Foreskin fibroblast (primary cell): ENCODE measurements at places on chromosomes 7 and 10.
A peak's percentile ranks its signal among the peaks of the same experiment; 100 is the strongest.

DNA sequence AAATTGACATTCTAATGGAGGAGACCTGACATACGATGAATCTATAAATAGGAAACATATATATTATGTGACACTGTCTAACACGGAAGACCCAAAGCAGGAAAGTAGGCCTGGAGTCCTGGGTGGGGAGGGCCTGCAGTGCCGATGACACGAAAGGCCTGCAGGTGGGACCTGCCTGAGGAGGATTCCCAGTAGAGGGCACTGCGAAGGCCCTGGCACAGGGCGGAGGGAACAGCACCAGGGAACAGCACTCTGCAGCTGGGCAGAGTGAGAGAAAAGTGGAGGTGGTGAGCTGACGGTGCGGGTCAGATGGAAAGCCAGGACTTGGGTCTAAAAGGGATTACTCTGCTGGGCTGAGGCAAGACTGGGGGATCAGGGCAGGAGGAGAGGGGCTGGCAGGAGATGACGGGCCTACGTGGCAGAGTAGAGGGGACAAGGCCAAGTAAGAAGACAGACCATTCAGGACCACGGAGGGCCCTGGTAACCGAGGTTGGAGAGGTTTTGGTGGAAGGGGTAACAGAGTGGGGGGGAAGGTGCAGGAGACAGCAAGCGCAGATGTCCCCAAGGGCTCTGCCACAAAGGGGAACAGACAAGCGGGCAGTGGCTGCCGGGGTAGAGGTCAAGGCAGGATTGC, 8.1 kb downstream of the ZNF746 start:
- DNase-seq = no peak

DNA sequence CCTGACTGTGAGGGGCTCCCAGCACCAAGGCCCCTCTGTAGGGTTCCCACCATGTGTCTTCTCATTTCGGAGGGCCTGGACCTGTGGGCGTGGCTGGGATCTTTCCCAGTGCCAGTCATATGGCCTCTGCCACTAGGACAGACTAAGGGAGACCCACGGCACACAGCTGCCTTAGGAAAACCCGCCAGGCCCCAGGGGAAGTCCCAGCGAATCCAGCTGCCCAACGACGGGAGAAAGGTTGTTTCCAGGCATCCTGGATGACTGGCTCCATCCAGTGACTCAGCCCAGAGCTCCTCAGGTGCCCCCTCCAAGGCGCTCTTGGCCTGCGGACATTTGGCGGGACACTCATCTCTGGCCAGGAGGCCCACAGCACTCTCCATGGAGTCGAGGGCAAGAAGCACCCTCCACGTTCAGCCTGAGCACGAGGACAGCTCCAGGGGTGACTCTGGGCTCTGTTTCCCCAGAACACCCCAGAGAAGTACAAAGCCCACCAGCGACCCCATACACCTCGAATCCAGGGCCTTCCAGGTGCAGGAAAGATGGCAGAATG, 39.9 kb downstream of the PWWP2B start:
- no peak for DNase-seq

- no peak for DNase-seq
Observed at GRCh38 chr7:149716007-149716931, 57.1 kb downstream of the ZNF467 start.

DNA sequence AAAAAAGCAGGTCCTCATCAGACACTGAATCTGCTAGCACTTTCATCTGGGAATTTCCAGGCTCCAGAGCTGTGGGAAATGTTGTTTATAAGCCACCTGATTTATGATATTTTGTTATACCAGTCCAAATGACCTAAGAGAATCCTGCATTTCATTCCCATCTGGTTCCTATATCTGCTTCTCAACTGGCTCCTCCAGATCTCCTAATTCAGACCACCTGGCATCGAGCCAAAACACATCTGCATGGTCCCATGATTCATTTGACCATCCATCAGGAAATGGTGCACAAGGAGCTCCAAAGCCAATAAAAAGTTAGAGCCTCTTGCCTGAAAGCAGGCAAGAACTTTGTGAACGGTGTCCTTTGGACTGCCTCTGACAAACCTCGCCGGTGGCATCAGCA, 108.9 kb downstream of the IPMK start:
- DNase-seq = peak; percentile 34

GRCh38 chr7:78684201-78684600, 769.3 kb downstream of the MAGI2 start:
- DNase-seq = no peak

- no peak for DNase-seq
Observed at GRCh38 chr7:40899636-40900507, 765.1 kb downstream of the SUGCT start.

- DNase-seq = no peak
Observed at GRCh38 chr10:47049056-47049851, 138.0 kb downstream of the PTPN20 start.

DNA sequence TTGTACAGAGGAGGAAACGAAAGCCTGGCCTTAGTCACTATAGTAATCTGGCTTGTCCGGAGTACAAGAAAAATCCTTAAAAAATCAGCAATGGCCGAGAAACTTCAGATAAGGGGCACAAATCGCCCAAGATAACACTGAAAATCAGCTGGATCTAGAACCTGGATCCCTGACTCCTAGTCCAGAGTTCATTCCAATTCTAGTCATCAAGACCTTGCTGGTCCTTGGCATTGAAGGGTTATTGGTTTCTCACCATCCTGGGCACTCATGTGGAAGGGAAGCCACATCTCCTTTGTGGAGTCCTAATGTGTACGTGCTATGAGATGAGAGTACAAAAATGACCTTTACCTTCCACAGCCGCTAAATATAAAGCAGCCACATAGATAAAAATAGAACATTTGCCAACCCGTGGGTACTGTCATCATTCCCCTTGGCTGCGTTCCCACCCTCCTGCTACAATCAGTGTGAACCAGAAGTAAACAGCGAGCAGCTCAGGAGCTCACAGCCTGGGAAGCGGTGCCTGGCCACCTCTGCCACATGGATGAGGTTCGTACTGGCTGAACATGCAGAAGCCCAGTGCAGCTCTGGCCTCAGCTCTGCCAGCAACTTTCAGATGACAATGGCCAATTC, 116.0 kb upstream of the PDLIM1 start:
- DNase-seq = no peak

DNA sequence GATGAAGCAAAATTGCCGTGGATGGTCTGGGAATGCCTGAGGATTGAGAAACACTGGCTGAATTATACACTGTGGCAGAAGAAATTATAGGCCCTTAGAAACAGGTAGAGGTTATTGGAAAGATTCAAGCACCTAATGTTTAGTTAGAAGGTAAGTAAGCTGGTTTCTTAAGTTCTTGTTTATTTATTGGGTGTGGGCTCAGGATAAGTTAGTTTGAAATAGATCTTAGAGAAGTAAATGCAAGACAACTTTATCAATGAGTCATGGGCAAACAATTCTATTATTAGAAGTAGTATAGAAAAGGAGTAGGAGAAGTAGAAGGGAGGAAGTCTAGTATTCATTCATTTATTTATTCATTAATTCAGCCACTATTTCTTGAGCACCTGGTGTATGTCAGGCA, 96.5 kb downstream of the KAT6B start:
- DNase-seq = no peak

- DNase-seq = no peak
Observed at GRCh38 chr7:155483868-155484325, 26.0 kb downstream of the EN2 start.

DNA sequence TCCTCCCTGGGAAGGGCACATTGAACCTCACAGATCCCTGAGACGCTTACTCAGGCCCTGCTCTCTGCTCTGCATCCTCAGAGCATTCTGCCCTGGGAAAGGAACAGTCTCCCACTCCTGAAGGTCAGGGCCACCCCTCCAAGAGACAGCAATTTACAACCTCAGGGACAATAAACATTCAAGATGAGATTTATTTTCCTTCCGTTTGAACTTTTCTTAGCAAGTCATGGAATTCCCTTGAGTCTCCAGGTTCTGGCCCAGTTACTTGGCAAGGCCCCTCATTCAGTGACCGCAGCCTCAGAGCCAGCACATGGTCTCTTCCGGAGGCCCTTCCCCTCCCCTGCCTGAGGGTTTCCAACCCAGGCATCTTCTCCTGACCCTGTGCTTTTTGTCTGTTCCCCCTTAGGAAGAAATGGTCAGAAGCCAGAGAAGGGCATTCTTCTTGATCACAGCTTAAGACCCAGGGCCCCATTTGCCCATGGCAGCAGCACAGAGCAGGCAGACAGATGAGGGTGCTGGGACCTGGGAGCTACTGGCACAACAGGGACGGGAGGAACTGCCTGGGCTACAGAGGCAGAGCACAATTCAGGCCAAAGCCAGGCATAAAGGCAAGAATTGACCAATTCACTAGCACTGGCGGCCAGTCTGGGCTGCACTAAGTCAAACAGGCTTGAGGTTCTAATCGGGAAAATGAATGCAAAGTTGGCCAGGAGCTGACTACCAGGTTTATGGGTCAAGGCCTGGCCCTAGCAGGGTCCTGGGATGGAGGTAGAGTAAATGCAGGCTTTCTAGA, 56.7 kb downstream of the VSTM4 start:
- DNase-seq = no peak

- no peak for DNase-seq
Observed at GRCh38 chr7:112907658-112908057, 117.5 kb upstream of the TMEM168 start.

DNA sequence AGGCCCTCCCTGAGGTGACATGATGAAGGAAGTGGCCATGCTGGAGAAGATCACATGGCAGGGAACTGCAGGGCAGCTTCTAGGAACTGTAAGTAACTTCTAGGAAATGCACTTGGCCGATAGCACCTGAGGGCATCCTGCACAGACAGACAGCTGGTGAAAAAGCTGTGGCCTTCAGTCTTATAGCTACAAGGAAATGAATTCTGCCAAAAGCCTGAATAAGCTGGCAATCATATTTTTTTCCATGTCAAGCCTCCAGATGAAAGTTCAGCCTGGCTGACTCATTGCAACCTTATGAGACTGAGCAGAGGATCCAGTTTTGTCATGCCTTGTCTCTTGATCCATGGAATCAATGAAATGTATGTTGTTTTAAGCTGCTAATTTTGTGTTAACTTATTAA, 91.1 kb upstream of the CACNA2D1 start:
- DNase-seq = peak; percentile 59

DNA sequence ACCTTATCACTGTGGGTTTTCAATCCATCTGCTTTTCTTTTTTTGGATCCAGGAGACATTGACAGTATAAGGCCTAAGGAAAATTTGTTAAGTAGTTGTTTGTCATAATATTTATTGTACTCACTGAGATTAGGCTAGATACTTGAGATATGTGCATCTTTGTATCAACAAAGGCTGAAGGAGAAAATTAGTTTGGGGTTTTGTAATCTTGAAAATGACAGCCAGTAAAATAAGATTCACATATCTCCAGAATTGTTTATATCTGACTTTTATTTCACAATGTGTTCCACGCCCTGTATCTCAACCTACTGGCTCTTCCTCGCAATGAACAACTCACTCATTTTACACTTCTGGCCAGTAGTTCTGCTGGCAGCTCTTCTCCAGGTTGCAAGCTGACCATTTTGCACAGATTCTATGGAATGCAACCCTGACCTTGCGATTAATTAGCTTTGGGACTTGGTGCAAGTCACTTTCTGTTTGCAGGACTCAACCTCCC, 132.7 kb downstream of the GATA3 start:
- no peak for DNase-seq

DNA sequence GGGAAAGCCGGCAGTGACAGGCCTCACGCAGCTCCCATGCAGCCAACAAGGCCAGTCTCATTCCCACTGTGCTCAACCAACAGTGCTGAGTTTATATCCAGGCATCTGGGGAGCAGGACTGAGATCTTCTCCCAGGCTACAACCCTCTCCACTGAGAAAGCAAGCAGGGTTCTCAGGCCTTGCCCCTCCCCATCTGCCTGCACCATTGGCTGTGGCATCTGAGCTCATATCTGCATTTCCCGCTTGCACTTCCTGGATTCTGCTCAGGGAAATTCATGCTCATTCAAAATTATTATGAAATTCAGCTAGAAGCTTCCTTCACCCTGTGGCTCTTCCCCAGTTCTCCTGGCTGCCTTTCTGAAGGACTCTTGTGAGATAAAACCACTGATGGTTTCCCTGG, 1029.0 kb downstream of the GRM8 start:
- DNase-seq = no peak

GRCh38 chr10:58201704-58202103, 66.0 kb downstream of the IPMK start:
- no peak for DNase-seq

DNA sequence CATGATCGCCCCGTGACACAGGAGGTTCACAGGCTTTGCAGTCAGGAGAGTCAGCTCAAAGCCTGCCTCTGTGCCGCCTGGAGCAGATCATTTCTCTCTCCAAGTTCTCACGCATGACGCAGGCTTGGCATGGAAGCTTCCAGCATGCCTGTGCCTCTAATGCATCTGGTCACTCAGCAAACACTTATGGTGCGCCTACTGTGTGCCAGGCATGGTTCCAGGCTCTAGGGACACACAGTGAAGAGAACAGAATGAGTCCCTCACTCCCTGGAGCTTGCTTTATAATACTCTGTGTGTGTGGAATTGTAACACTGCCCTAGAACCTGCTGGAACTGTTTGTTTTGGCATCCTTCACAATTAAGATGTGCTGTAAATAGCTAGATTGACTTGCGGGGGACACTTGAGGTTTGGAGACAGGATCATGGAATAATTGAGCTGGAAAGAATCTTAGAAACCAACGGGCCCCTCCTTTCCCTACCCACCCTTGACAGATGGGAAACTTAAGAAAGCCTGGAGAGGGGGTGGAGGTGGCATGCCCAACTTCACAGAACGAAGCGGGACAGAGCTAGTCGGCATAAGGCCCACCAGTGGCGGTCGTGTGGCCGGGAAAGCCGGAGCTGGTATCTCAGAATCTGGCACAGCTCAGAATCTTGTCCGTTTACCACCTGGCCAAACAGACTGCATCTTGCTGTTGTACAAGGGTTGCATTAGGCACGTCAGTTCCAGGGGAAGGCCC, 4.6 kb upstream of the MYH16 start:
- DNase-seq = no peak

DNA sequence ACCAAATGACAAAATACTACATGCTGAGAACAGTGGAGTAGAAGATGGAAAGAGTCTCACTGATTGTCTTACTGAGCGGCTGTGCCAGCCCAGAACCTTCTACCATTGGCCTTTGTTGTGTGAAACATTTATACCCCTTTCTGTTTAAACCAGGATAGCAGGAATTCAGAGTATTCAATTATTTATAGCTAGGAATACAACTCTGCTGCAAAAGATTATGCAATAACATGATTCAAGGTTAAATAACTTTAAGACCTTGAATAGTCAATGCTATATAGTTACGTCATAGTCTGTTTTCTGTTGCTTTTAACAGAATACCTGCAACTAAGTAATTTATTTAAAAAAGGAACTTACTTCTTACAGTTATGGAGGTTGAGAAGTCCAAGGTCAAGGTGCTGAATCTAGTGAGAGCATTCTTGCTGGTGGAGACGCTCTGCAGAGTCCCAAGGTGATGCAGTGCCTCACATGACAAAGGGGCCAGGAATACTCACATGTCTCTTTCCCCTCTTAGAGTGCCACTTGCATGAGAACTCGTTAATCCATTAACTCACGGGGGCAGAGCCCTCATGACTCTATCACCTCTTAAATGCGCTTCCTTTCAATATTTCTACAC, 371.8 kb downstream of the MDFIC start:
- DNase-seq = no peak

- no peak for DNase-seq
Observed at GRCh38 chr10:97006364-97006763, 174.3 kb downstream of the LCOR start.

- DNase-seq = no peak
Observed at GRCh38 chr7:47384755-47385535, 197.0 kb downstream of the TNS3 start.
